ENCODE measurements at places on chromosomes 5 and 9. TPM values are rescaled to one million over a fixed set of nuclear protein-coding genes. Genes with fewer than 3 reads are reported as not detected.

The COL27A1 gene
- total RNA-seq, result 9.3 TPM

The BARHL1 gene
- total RNA-seq, result not detected

The CBY3 gene
- not detected for total RNA-seq

The NUTM2G gene
- not detected for total RNA-seq

The PALM2AKAP2 gene
- 38.2 TPM for total RNA-seq

The ARID3C gene
- not detected for total RNA-seq

DNA sequence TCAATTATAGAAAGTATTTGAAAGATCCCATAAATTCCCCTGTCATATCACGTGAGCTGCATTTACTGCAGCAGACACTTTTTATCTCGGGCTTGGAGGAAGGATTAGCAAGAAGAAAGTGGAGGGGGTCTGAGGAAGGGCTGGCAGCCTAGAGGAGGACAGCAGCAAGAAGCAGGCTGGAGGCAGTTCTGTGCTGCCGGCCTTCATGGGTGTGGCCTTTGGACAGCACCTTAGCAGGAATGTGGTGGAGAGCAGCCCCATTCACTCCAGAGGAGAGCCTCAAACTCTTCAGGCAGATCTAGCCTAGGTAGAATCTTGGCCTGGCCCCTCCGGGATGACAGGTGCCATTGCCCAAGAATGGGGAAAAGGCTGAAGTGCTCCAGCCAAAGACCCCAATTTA lies 89.8 kb upstream of the GABRP start:
- DNase-seq, result no peak

DNA sequence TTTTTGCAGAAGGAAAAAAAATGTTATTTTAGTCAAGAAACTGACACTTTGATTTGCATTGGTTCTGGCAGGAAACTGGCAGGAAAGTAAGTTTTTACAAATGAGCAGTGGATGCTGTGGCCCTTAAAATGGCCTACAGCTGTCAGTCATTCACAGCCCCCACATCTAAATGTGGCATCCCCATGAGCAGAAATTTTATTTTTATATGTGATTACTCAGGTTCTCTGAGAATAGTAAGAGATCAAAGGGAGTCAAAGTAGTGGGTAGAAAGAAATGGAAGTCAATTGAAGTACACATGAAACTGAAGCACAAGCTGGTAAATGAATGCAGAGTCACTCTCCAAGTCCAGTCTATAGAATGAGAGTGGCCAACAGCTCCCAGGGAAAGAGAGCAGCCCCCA lies 80.3 kb downstream of the ENC1 start:
- DNase-seq, result no peak

- DNase-seq, result no peak
Observed at GRCh38 chr5:125715216-125715615, 708.0 kb upstream of the GRAMD2B start.

DNA sequence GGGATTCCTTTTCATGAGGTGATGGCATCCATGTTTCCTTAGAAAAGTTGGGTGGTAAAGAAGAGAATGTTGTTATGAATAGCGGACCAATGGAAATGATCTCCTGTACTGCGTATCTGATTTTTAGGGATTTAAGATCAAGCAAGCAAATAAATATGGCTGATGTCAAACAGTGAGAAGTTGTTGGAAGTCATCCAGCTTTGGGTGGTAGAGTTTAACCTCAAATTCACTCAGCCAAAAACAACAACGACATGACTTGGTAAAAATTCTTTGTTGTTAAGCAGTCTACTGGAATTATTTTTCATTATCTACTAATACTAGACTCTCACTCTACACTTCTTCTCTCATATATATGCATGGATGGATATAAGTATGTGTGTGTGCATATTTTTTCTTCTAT lies 426.5 kb downstream of the CTNND2 start:
- no peak for DNase-seq

GRCh38 chr5:154620411-154620810 lies 134.8 kb upstream of the LARP1 start:
- DNase-seq, result no peak

DNA sequence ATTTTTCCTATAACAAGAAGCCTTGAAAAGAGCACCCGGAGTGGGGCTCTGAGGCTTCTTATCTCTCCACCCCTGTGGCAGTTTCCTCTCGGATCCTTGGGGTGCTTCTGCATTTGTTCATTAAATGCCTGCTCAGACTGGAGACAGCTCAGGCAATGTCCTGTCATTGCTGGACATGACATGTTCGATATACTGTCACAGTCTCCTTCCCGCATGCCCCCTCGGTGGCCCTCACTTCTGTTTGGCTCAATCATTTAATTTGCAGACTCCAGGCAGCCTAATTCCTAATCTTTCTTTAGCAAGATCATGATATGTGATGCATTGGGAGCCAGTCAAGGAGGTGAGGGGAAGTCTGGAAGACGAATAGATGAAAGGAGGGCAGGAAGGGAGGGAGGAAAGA lies 37.5 kb upstream of the CPEB4 start:
- DNase-seq, result no peak

- peak; percentile 76 for DNase-seq
Observed at GRCh38 chr9:132507670-132508469, 74.5 kb upstream of the BARHL1 start.

DNA sequence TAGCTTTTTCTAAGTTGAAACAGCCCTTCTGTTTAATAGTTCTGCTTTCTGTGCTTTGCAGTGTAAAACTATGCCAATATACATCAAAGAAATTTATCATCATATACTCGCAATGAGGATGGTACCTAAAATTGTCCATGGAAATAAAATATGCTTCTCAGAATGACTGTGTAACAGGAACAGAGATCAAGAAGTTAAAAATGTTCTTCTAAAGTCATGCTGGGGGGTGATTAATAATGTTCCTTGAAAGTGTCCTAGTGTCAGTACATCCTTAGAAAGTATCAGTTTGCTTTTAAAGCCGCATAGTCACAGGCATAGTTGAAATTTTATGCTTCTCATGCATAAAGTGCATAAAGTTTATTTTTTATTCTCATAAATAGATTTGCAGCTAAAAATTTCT lies 4.0 kb upstream of the LRRC70 start:
- no peak for DNase-seq

DNA sequence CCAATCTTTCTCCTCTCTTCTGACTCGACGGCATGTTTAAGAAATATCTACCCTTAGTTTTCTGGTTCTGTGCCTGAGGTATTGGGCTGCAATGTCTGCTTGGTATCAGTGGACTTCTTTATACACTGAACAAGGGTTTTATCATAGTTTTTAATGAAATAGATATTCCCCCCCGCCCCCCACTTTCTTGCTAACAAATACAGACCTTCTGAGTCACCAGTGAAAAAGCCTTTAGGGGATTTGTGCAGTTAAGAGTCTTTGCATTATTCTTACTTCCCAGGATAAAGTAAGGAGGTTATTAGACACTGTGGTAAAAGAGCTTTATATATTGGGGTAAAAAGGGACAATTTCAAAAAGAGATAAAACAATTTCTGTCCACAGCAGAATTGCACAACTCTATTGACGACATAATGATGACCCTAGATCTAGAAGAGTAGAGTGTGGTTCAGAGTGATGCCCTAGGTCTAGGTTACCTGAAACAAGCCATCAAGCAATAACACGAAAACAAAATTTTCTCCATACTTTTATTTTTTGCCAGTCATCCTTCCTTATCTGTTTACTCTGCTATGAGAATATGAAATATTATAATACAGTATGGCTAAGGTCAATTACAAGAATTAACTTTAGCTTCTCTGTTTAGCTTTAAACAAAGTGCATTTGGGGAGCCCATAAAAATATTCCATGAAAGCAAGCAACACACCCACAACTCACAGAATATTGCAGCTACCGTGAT lies 110.7 kb downstream of the PLK2 start:
- DNase-seq, result no peak

DNA sequence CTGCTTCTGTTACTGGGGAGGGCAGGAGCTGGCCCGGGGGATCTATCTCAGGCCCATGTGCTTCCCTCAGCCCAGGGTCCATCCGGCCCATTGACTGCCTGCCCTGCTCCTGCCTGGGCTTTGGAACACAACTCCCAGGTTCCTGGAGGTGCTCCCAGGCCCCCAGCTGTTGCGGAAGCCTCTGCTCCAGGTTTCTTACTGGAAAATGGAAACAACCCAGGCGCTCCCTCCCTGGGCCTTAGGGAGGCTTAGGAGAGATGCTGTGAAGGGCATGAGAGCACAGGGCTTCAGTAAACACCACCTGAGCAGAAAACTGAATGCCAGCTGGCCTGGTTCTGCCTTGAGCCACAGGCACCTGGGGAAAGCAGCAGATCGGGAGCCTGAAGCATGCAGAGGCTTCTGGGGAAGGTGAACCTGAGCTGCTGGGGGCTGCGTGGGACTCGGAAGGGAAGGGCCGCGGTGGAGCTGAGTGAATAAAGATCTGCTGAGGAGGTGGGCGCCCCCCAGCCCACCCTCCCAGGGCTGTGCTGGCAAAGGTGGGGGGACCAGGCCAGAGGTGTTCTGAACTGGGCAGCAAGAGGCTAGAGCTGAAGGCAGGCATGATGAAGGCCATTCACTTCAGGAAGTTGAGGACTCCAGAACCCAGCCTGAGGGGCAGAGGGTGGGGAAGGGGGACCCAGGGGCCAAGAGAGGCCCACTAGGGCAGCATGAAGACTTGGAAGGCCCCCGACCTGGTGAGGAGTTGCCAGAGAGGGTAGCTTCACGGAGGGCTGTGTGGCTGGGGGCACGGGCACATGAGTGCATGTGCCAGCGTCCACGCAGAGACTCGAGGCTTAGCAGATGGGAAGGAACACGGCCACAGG lies 64.8 kb downstream of the SHB start:
- no peak for DNase-seq

DNA sequence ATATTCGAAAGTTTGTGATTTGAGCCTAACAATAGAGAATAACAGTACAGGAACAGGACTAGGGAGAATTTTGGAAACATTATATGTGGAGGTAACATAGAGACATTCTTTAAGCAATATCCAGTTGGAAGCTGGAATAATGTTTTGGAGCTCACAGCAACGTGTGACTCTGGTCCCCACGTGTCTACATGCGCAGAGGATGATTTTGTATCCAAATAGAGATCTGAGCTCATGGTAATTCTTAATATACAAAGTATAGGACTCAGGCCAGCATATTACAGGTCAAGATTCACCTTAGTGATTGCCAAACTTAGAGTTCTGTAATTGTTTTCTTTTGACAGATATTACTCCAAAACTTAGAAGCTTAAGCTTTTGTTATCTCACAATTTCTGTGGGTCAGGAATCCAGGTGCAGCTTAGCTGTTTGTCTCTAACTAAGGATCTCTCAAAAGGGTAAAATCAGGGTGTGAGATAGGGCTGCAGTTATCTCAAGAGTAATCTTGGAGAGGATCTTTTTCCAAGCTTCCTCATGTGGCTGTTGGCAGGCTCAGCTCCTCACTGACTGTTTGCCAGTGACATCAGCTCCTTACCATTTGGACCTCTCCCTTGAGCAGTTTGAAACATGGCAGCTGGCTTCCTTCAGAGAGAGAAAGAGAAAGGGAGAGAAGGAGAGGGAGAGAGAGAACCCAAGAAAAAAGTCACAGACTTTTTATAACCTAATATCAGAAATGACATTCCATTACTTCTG lies 272.0 kb upstream of the ZNF462 start:
- DNase-seq, result no peak

- no peak for DNase-seq
Observed at GRCh38 chr5:40781843-40782409, 16.2 kb downstream of the PRKAA1 start.

DNA sequence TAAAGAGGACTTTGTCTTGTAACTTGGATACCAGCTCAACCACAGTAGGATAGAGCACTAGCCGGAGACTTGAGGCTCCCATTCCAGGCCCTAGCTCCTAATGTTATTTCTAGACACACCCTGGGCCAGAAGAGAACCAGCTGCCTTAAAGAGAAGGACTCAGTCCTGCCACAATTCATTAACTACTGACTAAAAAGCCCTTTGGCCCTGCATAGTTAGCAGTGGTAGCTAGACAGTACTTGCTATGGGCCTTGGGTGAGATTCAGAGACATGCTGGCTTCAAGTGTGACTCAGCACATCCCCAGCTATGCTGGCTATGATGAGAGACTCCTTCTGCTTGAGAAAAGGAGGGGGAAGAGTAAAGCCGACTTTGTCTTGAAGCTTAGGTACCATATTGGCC lies 47.3 kb downstream of the TMEM167A start:
- DNase-seq, result no peak

DNA sequence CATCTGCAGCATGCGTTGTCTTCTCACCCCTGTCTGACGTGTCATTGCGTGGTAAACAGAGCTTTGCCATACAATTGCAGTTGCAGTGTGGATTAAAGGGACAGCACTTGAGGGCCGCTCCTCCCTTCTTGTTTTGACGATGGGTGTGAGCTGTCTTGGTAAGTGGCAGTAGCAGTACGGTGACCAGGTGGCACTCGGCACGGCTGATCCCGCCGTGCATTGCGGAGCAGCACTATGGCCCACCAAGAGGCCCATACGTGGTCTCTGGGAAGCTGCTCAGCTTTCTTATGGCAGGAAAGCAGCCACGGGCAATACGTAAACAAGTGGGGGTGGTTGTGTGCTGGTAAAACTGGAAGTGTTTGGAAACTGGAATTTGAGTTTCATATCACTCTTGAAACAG lies 25.1 kb downstream of the EHMT1 start:
- no peak for DNase-seq

- no peak for DNase-seq
Observed at GRCh38 chr5:179345183-179345432, 153 bp downstream of the ADAMTS2 start.

DNA sequence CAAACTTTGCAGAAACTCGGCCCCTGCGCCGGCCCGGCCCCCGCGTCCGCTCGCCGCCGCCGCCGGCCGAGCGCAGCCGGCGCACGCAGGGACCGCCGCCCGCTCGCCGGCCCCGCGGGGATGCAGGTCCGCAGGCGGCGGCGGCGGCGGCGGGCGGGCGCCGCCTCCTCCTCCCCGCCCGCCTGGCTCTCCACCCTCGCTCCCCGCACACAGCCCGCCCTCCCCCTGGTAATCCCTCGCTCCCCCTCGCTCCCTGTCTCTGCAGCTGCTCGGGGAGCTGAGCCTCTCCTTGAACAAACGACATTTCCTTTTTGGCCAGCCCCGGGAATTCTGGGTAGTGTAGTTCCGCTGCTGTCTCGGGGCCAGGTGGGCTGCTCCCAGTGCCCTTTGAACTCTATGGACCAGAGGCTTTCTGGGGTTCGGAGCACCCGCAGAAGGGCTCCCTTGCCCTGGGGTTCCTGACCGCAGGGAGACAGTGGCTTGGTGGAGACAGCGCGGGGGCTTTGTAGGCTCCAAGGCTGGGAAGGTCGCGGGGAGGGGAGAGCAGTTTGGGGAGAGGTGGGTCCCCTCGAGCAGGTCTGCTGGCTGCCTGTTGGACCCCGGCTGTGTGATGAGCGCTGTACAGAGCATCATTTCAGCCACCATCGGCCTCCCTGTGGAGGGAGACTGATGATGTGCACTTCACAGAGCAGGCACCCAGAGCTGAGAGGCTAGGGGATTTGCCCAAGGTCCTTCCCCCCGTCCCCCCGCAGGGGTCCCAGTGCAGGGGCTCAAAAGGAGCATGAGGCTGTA lies 1.8 kb upstream of the FAM78A start:
- DNase-seq, result peak; percentile 89

- no peak for DNase-seq
Observed at GRCh38 chr9:12368569-12368968, 324.6 kb upstream of the TYRP1 start.

DNA sequence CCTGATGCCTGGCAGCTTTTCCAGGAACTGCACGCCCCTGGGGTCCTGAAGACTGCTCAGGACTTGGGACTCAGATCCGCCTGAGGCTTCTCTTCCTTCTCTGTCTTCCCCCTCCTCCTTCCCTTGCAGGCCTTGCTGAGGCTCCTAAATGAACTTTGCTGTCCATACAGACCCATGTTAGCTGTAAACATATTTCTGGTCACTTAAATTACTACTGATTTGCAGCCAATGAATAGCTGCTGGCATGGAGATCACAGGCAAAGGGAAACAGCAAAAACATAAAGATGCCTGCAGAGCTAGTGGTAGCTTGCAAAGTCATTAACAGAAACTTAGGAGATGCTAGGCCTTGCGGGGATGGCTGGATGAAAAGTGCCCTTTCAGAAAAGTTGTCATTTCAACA lies 261.9 kb downstream of the GADD45G start:
- no peak for DNase-seq

Measured in ascending aorta (tissue), 2 donors.